ENCODE measurements at places on chromosomes 13 and 19.

DNA sequence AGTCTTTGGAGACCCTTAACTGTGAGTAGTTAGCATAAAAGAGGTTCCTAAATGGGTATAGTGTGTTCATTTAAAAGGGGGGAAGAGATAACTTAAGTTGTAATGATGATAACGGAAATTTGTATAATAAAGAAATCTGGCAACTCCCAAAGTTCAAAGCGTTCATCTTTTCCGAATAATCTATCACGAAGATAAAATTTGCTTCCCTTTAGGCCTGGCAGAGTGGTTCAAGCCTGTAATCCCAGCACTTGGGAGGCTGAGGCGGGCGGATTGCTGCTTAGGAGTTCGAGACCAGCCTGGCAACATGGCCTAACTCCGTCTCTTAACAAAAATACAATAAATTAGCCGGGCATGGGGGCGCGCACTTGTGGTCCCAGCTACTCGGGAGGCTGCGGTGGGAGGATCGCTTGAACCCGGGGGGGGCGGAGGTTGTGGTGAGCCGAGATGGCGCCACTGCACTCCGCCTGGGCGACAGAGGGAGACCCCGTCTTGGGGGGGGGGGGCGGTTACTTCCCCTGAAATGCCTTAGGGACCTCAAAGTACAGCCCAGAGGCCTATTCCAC, 934 bp downstream of the N4BP2L2 start:
- DNase-seq: no peak

DNA sequence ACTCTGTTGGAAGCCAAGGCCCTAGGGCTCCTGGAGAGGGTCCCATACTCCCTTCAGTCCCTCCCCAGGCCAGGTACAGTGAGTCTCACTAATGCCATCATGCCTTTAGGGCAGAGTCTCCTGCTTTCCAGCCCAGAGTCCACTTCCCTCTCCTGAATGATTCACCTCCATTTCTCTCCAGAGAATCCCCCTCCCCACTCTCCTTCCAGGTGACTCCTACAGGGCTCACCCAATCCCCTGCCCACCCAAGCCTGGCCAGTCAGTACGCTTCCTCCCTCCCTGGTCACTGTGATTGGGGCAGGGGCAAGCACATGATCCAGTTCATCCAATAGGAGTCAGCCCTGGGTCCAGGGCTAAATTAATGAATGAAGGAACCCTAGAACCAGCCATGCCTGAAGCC, 35.0 kb upstream of the PNMA8B start:
- DNase-seq: no peak

- DNase-seq: no peak
Measured at GRCh38 chr13:81247711-81248110, 906.8 kb upstream of the SPRY2 start.

DNA sequence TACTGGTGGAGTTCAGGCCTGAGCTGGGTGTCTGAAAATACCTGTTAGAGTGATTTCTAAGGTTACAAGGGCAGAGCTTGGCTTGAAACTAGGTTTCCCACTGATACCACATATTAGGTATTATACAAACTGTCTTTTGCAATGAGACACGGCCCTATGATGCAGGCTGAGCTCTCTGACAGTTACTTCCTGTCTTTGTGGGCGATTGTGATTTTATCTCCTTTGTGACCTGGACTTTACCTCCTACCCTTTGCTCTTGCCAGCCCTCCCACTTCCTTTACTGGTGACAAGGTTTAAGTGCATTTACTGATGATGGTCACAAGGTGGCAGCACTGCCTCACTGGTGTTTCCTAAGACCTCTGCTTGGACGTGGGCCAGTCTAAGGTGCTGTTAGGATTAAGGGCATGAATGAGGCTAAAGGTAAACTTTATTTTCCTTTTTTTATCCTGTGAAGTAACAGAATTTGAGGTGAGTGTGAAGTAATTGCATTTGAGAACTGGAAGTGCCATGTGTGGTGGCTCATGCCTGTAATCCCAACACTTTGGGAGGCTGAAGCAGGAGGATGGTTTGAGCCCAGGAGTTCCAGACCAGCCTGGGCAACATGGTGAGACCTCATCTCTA, 7.7 kb upstream of the CXCL17 start:
- peak; percentile 71 for DNase-seq

DNA sequence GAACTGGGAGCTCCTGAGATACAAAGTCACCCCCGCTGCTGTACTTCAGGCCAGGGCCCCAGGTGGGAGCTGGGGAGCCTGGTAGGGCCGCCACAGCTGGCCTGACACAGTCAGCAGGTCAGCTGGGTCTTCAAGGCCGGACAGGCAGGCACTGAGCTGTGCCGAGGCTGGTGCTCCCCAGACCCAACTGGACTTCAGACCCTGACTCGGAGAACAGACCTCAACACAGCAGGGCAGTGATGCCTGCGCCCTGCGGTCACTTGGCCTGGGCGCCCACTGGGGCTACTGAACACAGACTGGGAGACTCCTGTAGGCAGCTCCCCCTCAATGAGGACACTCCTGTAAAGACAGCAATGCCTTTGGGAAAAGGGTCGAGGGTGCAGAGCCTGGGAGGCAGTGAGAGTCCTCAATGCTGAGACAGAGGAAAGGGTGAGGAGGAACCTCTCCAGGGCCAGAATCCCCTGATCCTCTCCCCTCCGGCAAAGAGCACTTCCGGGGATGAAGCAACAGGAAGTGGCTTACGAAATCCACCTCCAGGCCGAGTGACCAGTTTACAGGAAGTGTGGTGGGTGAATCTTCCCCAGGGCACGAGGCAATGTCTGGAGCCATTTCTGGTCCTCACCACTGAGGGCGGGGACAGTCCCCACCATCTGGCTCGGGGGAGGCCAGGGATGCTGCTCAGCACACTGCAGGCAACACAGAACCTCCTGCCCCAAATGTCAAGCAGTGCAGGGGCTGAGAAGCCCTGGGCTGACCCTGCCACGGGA, 40.8 kb upstream of the ISYNA1 start:
- peak; percentile 52 for DNase-seq

- DNase-seq: no peak
Measured at GRCh38 chr19:47313754-47314295, 4.2 kb downstream of the C5AR1 start.
